ENCODE measurements at places on chromosomes 11 and 22.

DNA sequence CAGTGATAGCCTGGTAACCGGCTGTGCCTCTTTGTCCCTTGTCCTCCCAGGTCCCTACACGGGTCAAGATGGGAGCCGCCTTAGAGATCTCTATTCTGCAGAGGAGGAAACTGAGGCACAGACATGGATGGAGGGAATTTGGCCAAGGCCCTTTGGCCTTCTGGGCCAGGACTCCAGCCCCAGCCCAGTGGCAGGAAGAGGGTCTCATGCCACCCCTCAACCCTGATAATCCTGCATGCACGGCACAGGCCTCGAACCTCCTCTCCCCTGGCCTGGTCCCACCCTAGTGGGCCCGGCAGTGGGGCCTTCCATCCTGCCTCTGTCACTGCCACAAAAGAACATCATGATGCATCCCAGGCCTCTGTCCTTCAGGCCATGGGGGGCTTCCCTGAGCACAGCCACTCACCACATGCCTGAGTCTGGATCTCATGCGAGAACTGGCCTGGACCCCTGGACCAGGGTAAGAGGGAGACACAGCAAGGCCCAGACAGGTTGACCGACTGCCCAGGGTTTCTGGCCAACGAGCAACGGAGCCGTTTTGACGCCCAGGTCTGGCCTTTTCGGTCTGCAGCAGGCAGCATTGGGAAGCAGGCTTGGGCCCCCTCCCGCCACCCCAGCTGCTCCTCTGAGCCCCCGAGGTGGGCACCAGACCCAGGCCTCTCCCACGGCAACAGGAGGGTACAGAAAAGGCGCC, 6.5 kb downstream of the LINC01488 start:
- DNase-seq = no peak

DNA sequence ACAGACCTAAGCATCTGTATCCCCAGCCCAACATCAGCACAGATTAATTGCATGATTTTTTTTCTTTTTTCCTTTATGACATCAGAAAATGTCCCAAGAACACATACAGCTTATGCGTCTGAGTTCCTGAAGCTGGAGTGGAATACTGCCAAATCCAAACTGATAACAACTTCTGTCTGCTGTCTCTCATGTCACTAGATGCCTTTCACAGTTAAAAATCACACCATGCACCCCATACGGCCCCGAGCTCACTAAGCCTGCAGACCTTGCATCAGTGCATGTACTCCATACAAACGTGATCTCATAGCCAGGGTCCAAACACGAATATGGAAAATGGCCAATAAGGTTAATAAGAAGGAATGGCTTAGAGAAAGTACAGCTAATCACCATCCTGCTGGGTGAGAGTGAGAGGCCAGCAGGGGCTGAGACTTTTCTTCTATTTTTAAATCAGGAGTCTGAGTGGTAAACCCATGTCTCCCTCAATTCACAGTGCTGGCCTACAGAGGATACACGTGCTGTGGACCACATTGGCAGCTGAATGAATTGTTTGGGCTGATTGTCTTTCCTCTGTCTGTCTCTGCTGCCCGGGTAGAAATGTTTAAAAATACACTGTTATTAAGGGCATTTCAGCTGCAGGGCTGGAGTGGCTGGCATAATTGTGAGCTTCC, 350.6 kb upstream of the RAG2 start:
- DNase-seq = no peak

DNA sequence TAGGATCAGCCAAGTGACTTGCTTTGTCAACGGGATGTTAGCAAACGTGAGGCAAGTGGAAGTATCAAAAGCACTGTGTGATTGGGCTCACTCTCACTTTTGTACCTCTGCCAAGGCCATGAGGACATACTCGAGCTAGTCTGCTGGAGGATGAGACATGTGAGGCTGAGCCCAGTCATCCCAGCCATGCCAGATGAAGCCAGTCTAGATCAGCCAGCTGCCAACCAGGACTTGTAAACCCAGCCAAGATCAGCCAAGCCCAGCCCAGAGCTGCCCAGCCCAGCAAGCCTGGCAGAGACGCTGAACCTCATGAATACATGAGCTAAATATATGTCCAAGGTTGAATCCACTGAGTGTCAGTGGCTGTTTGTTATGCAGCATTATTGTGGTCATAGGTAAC, 369.7 kb downstream of the MN1 start:
- DNase-seq = no peak

GRCh38 chr11:113850188-113850587, 25.2 kb downstream of the USP28 start:
- DNase-seq = no peak

GRCh38 chr11:12174477-12175143, 64.2 kb downstream of the MICAL2 start:
- DNase-seq = peak; percentile 41

- no peak for DNase-seq
Observed at GRCh38 chr11:95262994-95263765, 32.2 kb upstream of the SESN3 start.

GRCh38 chr22:25482091-25482760, 82.2 kb upstream of the GRK3 start:
- DNase-seq = no peak

DNA sequence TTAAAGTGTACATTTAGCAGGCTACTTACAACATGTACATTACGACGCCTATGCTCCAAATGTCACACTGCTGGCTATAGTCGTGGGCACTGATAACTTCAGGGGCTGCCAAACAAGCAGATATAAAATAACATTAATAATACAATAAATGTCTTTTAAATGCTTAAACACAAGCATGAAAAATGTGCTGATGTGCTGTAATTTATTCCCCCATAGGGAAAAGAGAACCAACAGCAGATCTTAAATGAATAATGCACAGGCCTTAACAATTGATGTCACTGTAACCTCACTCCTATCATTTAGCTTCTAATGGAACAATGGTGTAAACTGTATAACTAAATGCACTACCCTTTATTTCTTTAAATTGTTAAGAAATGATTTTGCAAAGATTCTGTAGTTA, 153.4 kb downstream of the STK33 start:
- no peak for DNase-seq

DNA sequence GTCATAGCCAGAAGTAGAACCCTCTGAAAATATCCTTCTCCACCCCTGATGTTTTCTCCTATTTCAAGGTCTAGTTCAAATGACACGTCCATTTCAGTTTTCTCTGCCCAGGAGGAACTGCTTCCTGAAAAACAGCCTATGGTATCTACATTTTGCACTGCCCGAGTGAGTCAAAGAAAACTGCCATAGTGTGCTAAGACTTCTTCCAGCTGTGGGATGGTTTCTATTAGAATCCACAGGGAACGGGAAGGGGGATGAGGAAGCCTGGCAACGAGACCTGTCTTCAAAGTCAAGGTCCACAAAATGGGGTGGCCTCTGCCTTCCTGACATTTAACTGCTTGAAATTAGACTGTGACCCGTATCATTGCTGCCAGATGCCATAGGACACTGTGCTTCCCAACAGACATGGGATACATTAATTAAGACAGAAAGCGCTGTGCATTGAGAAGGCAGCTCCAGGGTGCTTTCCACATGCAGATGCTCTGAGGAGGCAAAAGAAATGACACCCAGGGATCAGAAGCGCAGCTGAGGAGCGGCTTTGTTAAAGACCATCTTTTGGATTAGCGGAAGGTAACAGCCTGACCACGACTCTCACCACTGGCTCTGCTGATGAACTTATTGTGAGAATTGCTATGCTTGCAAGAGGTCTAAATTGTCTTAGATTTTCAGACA, 39.4 kb upstream of the NUP50 start:
- no peak for DNase-seq

- DNase-seq = no peak
Observed at GRCh38 chr11:106983261-106983660, 35.0 kb downstream of the GUCY1A2 start.

DNA sequence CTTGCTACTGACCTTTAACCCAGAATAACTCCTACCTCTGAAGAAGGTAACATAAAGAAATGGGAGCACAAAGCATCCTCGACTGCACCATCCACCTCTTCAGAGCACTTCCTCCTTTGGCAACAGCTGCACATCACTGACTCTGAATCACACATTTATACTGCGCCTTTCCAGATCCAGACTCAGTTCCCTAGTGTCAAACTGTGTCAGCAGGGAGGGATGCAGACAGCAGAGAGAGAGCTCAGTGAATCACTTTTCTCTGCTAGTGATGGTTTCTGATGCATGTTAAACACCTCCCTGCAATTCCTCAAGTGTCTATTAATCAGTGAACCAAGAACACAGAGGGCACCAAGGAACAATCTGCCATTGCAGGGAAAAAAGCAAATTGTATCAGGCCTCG, 118.9 kb downstream of the PLEKHA7 start:
- DNase-seq = no peak

DNA sequence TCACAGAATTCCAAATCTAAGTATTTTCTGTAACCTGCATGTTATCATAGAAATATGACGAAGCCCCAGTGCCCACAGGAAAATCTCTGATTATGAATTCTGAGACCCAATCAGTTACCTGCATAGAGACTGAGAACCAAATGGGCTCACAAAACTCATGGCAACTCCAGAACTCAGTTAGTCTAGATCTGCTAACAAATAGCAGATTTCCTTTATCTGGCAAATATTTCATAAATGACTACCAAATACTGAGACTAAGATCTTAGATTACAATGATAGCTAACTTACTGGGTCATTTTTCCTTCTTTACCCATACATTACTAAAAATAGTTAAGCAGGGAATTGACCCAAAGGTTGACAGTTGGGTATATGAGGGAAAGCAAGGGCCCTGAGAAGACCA, 228.1 kb upstream of the FAT3 start:
- DNase-seq = no peak

GRCh38 chr11:87007963-87008362, 29.8 kb upstream of the TMEM135 start:
- no peak for DNase-seq

- DNase-seq = no peak
Observed at GRCh38 chr11:29562183-29562582, 454.6 kb downstream of the KCNA4 start.

- no peak for DNase-seq
Observed at GRCh38 chr22:31899669-31900068, 44.7 kb upstream of the YWHAH start.

DNA sequence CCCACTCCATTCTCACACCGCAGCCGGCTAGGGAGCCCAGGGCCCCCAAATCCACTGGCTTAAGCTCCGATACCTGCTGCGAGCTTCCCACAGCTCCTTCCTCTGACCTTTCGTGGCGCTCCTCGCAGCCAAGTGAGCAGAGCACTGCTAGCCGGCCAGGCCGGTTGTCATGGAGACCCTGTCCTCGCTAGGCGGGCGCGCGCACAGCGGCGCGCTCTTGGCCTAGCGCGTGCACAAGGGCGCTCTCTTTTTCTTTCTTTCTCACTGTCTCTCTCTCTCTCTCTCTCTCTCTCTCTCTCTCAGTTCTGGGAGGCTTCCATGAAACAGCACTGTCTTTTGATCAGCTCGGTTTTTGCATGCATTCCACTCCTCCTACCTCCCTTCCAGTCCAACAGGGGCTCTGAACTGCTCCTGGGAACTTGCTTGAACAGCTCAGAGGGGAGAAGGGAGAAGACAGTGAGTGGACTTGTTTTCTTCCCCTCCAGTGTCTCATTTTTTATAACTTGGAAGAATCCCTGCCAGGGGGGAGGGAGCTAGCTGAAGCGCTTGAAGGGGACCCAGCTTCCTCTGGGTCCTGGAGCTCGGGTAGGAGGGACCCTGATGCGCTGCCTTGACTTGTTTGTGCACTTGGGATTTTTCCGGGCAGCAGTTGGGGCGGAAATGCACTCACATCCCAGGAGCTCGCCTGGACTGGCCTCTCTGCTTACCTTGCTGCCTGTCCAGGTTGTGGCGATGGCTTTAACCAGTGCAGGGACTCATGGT, 100.3 kb upstream of the AKIP1 start:
- peak; percentile 66 for DNase-seq

GRCh38 chr22:19843107-19843856, 11.4 kb downstream of the GNB1L start:
- peak; percentile 3 for DNase-seq

DNA sequence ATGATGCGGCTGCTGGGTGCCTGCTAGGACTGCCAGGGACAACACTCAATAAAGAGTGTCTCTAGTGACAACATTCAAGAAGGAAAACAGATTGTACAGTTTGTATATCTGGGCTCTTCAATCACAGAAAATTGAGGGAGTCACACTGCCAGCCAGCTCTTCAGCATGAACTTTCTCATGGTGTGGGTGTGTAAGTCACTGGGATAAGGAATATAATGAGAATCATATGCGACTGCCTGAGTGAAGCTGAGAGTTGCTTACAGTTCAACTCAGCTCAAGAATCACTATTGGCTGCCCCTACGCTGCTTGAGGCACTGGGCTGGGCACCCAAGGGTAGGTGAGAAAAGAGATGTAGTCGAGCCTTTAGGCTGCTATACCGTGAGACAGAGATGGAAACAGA, 328.1 kb upstream of the PITPNB start:
- DNase-seq = no peak

DNA sequence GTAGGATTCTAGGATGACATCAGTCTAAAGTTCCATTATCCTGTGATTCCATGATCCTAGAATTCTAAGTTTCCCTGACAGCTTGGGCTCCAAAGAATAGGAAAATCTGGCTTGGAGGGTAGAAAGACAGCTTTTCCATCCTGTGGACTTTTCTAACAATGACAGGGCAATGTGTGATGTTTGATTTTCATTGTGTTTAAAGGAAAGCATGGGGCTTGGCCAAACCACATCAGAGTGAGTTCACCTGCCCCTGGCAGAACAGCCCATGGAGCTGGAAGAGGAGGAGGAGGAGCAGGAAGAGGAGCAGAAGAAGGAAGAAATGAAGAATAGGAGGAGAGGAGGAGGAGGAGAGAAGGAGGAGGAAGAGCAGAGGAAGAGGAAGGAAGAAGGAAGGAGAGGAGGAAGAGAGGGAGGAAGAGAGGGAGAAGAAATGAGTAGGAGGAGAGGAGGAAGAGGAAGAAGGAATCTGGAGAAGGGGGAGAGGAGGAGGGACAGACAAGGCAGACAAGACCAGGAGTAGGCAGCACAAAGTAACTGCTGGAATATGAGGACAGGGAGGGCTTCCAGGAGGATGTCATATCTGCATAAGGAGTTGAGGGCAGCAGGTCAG, 53.1 kb upstream of the WNT11 start:
- DNase-seq = no peak

- DNase-seq = no peak
Observed at GRCh38 chr11:47552056-47552565, 821 bp downstream of the CELF1 start.

GRCh38 chr22:24420977-24421343, 6.4 kb upstream of the ADORA2A start:
- DNase-seq = no peak

GRCh38 chr11:19060629-19061028, at the start of gene MRGPRX2:
Gene MRGPRX2, minus strand, starts transcription at chr11:19060717. Its CDS starts 4,315 bp downstream, at chr11:19056402.
- no peak for DNase-seq

GRCh38 chr22:22711532-22711913, 67.1 kb downstream of the GGTLC2 start:
- DNase-seq = no peak
